ENCODE measurements at places on chromosomes 6 and 20.

GRCh38 chr6:106315765-106316374 is 9.7 kb downstream of the ATG5 start:
- DNase-seq, result no peak

DNA sequence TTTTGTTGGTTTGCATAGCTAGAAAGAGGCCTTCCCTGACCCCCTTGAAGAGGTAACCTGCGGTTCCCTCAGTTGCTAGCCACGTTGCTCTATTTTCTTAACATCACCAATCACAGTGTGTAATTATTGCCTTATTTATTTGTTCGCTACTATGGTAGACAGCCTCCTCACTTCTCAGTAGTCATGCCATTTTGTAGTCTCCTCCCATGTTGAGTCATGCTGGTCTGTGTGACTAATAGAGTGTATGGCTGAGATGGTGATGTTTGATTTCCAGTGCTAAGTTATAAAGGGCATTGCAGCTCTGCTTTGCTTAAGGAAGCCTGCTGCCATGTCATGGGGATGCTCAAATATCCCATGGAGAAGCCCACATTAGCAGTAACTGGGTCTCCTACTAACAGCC is 236.6 kb upstream of the CHD6 start:
- no peak for DNase-seq

GRCh38 chr20:11008444-11009033 is 334.7 kb upstream of the JAG1 start:
- DNase-seq, result no peak

DNA sequence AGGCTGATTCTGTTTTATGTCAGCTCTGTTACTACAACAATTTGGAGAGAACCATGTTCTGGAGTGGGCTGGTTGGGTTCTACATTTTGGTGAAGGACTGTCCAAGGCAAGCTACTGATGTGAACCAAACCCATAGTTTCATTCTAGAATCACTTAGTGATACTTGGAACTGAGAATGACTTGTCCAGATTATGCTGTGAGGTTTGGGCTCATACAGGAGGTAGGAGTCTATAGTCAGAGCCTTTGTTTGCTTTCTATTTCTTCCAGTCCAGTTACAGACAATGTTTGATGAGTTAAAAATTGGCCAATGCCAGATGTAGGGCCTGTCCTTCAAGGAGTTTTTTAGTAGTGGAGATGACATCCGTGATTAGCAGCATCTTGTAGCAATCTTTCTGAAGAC is 97.9 kb downstream of the LRRC1 start:
- DNase-seq, result no peak

- DNase-seq, result no peak
Observed at GRCh38 chr20:61986762-61987321, 78.8 kb downstream of the TAF4 start.

DNA sequence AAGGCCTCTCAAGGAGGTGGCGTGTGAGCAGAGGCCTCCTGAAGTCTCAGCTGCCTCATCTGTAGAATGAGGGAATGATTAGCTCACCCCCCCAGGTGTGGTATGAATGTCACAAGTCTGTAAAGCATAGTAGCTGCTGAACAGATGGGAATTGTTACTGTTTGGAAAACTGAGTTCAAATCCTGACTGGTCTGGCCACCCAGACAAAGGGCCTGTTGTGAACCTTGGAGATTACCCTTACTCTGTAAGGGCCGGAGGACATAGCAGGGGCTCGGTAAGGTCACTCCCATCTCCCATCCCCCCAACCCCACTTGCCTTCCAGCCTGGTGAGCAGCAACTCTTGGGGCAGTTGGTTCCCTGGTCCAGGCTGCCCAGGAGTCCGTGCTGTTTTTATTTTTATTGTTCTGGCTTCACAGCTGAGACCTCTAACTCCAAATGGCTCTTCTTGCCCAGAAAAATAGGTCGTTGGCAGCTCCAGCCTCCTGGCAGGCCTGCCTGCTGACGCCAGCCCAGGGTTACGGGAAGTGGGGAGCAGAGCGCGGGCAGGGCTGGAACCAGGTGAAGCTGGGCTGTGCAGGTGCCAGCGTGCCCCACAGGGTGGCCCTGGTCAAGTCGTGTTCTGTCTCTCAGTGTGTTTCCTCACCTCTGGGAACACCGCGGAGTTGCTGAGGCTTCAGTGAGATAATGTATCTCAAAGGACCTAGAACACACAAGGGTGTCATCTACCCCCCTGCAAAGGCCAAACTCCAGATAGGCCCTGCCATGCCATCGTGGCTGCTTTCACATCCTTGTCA is 4.5 kb upstream of the SIRPA start:
- no peak for DNase-seq
